ENCODE measurements at places on chromosomes 3 and 15. TPM values are rescaled to one million over a fixed set of nuclear protein-coding genes. Genes with fewer than 3 reads are reported as not detected.
A peak's percentile ranks its signal among the peaks of the same experiment; 100 is the strongest.

Gene CP
- not detected for total RNA-seq

- DNase-seq: no peak
Observed at GRCh38 chr3:140816372-140817195, 125.1 kb upstream of the SLC25A36 start.

Gene PLOD2
- total RNA-seq: 45.6 TPM

DNA sequence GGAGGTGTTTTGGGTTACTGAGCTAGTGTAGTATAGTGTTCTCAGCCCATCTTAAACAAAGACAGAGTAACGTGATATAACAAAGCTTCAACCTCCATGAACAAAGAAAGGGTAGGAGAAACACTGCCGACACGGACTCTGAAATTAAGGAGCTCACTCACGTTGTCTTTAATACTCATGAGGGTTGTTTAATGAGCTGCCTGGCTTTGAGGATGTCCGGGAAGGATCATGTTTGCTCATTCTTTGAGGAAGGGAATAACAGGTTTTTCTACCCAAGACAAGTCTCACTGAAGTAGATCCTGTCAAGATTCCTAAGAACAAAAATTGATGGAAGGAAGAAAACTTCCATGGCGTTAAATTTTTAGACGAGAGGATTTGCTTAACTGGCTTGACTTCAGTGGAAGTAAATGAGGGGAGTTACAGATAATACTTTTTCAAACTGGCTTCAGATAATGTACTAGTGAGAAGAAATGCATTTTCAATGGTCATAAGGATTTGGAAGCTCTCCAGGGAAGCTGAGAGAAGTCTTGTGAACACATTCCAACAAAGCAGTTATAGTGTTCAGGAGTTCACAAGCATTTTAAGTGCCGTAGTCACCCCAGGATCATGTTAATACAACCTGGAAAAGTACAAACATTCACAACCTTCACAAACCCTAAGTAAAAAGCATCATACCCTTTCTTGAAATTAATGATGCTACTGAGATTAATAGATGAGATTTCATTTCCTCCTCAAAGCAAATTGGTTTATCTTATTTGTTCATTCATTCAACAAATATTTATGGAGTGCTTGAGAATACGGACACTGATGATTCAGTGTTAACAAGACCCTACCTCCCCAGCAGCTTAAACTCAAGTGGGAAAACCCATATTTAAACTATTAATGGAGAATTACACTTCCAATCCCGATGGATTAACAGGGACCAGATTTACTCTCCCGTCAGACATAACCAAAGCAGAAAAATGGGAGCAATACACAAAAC lies 101.5 kb downstream of the SHQ1 start:
- DNase-seq: no peak

GRCh38 chr15:99970891-99971430 lies 237.7 kb upstream of the LYSMD4 start:
- DNase-seq: peak; percentile 48
